ENCODE measurements at places on chromosomes 1 and 21. TPM values are rescaled to one million over a fixed set of nuclear protein-coding genes. Genes with fewer than 3 reads are reported as not detected.

Gene BSND
- not detected for polyA plus RNA-seq

- DNase-seq, result no peak
Observed at GRCh38 chr1:28983509-28984310, 69.3 kb downstream of the EPB41 start.

DNA sequence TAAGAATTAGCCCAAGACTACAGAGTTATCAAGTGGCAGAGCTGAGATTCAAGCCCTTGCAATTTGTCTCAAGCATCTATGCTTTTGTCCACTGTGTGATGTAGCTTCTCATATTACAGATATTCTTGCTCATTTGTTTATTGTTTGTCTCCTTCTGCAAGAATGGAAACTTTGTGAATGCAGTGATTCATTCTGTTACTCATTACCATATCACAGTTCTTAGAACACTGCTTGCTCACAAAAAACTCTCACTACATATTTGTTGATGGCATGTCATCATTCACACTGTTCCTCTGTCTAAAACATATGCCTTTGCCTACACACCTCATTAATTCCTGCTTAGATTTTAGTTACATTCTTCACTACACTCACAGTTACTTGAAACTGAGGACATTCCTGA, 1198.9 kb downstream of the PLA2G4A start:
- DNase-seq, result peak; percentile 44

- DNase-seq, result no peak
Observed at GRCh38 chr1:155300553-155301329, 497 bp downstream of the PKLR start.

All from GM12878 (cell line).